ENCODE measurements at places on chromosomes 12 and 14.

- no peak for DNase-seq
Measured at GRCh38 chr12:119836781-119837180, 40.3 kb downstream of the CIT start.

GRCh38 chr14:79972230-79972629, 239.1 kb downstream of the DIO2 start:
- no peak for DNase-seq

DNA sequence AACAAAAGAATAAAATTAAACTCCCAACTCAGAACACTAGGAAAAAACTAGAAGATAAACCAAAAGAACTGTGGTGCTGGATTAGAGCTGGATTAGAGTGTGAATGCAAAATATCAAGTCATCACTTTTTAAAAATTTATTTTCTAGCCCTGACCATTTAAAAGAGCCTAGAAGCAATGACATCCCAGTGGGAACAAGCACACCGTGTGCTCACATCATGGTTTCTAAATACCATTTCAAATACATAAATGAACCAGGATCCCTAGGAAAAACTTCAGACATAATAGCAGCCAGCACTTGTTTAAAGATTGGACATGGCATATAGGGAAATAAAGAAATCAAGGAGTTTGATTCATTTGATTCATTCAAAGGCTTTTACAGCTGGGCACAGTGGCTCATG, 30.0 kb downstream of the KDM5A start:
- no peak for DNase-seq

DNA sequence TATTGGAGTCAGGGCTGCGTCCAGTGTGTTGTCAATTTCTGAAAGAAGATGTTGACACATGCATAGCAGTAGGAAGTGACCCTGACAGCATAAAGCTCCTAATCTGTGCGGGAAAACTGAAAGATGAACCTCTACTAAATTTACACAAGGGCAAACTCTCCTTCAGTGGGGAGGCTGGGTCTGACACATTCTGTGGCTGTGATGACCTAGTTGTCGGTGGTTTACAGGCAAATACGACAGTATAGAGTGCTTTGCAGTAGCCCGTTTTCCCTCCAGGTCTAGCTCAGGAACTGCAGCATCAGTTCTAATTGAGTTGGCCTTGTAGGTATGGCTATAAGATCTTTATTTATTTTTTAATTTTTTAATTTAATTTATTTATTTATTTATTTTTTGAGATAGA, 14.8 kb upstream of the GABARAPL1 start:
- no peak for DNase-seq

DNA sequence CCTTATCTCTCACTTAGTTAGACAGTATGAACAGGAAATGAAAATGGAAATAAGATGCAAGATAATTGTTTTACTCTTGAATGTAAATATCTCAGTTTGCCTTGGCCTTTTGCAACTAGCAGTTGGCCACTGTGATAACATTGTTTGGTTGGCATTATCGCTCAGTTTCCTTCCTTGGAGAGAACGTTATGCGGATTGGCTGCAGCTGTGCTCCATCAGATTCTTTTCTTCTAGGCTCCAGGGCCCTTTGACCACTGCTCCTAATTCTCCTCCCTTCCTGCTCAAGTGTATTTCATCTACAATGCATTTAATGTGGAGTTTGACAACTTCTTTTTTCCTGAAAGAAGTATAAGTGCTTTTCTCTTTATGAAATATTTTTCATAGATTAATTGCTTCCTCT, 284.2 kb downstream of the ADAMTS20 start:
- DNase-seq = no peak

DNA sequence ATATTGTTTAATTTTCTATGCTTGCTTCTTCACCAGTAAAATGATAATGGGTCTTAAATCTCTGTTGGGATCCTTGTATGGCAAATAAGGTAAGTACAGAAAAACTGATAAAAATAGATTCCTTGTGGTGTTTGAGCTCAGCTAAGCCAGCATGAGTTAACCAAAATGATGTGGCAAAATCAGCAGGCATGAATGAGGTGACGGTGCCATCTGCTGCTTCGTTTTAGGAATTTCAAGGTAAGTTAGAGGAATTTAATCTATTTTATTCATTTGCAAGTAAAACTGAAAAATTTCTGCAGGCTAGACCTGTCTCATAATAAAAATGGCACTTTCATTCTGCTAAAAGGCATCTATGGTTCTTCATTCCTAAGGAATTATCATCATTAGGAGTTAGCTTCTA, 10.0 kb upstream of the CLEC7A start:
- DNase-seq = peak; percentile 54

DNA sequence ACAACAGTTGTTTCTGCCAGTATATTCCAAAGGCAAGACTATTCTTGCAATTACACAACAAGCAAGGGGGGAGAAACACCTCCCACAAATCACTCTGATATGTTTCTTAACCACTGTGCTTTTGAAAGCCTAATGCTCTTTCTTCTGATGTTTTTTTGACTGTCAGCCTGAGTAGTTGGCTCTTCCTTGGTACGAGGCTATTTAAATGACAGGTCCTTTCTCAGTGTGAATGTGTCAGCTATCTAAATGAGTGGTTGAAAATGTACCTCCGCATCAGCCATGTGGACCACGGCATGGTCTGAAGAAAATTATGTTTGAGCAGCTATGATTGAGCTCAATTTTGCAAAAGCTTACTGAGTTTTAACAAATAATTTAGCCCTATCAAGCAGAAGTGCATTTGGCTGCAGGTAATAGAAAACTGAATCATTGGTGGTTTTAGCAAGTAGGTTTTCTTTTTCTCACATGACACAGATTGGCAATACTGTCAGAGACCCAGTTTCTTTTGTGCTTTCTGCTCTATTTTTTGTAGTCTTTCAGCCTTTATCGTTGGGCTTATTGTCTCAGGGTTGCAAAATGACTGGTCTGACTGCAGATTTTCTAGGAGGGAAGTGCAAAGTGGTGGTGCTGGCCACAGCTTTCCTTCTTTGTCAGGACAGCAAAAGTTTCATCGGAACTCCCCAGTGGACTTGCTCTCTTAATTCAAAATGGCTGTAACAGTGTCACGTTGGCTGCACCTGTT, 162.8 kb downstream of the RGS6 start:
- DNase-seq = no peak

GRCh38 chr12:97764700-97765099, 302.1 kb downstream of the RMST start:
- no peak for DNase-seq

- no peak for DNase-seq
Measured at GRCh38 chr12:65781681-65782269, 42.5 kb upstream of the HMGA2 start.

DNA sequence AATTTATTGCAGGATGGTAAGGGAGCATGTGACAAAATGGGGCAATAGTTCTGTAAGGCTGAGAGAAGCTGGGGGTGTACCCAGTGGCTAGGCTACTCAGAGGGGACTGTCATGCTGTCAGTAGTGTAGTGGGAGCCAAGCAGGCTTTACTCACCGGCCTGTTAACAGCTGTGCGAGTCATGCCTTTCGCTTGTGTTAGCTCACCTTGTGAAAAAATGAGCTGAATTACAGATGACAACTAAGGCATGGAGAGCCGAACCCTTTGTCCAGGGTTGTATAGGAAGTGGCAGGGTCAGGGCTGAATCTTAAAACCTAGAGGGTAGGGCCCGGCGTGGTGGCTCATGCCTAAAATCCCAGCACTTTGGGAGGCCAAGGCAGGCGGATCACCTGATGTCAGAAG, 37.9 kb downstream of the SH2B3 start:
- DNase-seq = no peak

DNA sequence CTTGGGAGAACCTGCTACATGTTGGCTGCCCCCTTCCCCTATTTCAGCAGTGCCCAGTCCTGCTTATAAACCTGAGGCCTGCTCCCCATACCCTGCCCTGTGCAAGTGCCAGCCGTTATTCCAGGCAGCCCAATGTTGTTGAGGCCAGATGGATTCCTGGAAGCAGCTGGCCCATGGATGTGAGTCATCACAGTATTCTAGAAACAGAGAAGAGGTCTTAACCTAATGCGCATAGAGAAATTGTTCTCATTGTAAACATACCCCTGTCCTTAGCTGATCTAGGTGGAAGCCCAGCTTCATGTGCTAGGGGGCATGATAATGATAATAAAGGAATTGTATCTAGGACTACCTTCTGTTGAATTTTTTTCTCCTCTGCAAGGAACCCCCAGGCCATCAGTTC, 69.7 kb downstream of the TSPAN11 start:
- DNase-seq = peak; percentile 75

DNA sequence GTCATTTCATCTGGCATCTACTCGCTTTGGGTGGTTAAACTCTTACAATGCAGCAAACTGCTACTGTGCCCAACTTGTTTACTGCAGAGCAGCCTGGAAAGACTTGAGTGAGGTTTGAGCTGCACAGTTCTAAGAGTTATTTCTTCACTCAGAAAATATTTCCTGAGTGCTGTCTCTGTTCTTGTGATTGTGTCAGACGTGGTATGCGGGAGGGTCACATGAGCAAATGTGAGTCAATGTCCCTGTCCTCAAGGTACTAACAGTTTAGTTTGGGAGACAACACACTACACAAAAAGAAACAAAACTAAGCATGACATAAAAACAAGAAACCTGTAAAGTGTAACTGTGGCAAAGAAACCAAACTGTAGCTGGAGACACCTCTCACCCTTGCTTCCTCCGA, 32.4 kb downstream of the FLVCR2 start:
- peak; percentile 47 for DNase-seq

DNA sequence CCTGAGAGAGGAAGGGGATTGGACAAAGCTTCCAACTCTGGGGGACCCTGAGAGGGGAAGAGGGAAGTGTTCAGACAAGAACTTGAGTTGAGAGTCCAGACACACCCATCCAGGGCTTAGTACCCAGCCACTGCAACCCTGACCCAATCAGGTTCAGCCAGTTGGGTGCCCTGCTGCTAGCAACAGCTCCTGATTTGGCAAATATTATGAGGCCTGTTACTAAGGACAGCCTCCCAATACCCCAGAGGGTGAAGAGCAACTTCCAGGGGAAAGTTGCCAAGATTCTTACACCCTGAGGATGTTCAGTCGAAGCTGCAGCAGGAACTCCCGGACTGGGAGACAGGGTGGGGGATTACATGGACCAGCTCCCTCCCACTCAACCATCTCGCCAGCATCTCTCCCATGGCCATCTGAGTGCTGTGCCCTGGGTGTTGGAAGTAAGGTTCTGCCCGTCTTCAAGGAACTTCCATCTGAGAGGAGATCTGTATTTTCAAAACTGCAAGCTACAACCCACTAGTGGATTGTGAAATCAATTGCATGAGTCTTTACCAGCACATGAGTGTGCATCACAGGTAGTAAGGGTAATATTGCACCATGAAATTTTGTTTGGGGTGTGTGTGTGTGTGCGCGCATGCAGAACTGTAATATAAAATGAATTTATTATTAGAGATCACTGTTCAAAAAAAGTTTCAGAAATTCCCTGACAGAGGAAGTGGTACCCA, 11.5 kb upstream of the KRT78 start:
- peak; percentile 67 for DNase-seq

DNA sequence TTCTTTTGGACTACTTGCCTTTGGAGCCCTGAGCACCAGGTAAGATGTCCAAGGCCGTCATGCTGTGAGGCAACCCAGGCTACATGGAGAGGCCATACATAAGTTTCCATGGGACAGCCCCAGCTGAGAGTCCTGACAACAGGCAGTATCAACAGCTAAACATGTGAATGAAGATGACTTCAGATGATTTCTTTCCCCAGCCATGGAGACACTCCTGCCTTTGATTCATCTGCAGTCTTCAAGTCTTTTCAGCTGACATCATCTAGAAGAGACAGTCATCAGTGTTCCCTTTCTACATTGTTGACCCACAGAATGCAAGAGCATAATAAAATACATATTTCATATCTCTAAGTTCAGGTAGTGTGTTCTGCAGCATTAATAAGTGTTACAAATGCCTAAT, 398.7 kb downstream of the BTG1 start:
- DNase-seq = no peak

DNA sequence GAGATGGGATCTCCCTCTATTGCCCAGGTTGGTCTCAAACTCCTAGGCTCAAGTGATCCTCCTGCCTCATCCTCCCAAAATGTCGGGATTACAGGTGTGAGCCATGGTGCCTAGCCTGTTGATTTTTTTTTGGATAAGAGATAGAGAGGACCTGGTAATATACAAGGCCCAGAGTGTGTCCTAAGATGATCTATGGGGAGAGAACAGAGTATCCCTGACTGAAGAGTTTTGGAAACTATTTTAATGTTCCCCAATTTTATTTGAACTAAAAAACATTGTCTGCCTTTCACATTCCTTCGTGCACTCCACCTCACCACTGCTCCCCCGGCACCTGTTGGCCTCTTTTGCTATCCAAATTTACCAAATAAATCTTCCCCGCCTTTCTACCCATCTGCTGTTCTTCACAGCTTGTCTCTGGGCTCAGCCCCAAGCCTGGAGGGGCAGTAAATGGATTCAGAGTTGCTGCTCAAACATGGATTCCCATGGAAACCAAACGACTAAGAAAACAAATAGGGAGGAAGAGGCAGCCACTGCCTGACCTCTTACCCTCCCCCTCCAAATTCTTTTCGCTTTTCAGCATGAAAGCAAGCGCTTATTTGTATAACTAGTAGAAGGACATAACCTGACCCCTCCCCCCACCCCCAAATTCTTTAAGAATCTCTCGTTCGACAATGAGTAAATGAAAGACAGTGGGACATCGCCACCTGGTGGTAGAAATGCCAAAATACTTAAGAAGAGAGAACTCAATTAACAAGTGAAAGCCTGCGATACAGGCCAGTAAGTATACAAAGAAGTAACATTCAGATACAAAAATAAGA, 22.6 kb downstream of the OR10G3 start:
- peak; percentile 97 for DNase-seq

DNA sequence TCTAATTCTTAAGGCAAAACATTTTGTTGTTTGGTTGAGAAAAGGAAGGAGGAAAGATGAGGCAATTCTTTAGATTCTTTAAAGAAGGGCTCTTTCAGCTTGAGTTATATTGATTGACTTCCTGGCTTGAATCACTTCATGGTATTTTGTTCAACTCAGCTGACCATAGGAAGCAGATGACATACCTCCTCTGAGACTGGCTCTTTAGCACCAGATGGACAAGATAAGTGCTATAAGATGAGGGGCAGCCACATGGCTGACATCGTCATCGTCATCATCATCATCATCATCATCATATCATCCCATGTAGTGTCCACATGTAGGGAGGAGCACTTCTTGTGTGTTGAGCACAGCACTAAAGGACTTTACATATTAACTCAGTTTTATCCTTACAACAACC, 81.3 kb downstream of the SSPN start:
- DNase-seq = no peak

- DNase-seq = no peak
Measured at GRCh38 chr12:109671502-109671901, 42.1 kb upstream of the FAM222A start.

- DNase-seq = no peak
Measured at GRCh38 chr14:99909513-99910064, 116.4 kb downstream of the EML1 start.

DNA sequence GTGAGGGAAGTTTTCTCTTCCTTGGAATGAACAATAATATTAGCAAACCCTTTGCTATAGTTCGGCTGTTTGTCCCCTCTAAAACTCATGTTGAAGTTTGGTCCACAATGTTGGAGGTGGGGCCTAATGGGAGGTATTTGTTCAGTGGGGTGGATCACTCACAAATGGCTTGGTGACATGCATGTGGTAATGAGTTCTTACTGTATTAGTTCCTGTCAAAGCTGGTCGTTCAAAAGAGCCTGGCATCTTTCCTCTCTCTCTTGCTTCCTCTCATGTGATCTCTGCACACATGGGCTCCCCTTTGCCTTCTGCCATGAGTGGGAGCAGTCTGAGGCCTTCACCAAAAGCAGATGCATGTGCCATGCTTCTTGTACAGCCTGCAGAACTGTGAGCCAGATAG, 13.1 kb upstream of the PPP4R4 start:
- no peak for DNase-seq

- no peak for DNase-seq
Measured at GRCh38 chr14:105292826-105293711, 7.7 kb downstream of the BRF1 start.

GRCh38 chr14:104751539-104752422, 1.2 kb upstream of the SIVA1 start:
- no peak for DNase-seq

All from adipocyte (in vitro differentiated cells).